C1 segment of cervical spinal cord (tissue), 14 donors: ENCODE measurements at places on chromosomes 5 and 9.

DNA sequence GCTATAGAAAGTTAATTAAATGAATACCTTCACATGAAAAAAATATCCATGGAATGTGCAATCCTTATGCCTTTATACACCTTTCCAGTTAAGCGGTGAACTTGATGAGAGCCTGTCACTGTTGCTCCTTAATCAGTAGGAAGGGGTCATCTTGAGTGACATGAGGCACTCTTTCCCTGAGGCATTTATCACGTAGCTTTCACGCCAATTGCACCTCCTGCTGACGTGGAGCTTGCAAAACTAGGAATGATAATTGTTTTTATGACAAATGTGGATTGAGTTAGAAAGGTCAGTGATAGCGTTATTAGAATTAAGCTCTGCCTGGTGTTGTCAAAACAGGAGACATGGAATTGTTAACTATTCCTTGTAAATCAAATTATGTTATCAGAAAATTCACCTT, 79.7 kb downstream of the SLF1 start:
- no peak for DNase-seq

DNA sequence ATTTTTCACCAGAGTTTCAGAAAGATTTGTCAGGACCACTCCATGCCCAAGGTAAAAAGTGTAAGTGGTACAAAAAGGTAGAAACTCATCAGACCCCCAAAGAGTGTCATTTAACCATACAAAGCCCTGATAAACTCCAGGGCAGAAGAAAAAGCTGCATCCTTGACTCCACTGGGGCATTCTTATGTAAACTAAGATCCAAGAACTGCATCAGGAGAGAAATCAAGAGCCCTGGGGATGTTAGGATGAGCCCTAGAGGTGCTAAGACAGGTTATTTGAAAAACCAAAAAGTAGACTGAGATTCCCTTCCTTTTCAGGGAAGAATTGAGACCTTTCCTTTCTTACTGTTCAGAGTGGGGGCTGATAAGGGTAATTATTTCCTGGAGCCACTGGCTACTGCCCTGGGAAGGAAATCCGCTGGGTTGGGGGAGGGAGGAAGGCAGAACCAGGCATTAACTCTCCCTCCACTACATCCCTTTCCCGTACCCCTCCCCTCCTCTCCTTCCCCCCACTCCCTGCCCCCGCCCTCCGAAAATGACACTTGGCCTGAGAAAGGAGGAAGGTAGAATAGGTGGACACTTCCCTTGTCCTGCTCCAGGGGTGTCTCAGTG, 54.7 kb downstream of the FXN start:
- DNase-seq = no peak

- DNase-seq = no peak
Measured at GRCh38 chr5:135034236-135034962, 371 bp upstream of the PITX1 start.

GRCh38 chr5:72476721-72477120, 30.5 kb downstream of the ZNF366 start:
- no peak for DNase-seq

GRCh38 chr5:158874792-158875191, 224.9 kb downstream of the EBF1 start:
- DNase-seq = no peak

DNA sequence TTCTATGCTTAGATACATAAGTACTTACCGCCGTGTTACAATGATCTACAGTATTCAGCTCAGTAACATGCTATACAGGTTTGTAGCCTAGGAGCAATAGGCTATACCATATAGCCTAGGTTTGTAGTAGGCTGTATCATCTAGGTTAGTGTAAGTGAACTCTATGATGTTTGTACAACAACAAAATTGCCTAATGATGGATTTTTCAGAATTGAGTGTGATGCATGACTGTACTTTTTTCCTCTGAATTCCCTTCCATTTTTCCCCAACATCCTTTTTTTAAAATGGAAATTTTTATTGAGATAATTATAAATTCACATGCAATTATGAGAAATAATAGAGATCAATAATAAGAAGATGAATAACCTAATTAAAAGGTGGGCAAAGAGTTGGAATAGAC, 67.9 kb upstream of the TNFSF8 start:
- DNase-seq = no peak
